Left colon (tissue), 2 donors: ENCODE measurements at places on chromosomes 2 and 18.

- DNase-seq: no peak
Measured at GRCh38 chr18:5395860-5396448, 100.4 kb upstream of the ZBTB14 start.

DNA sequence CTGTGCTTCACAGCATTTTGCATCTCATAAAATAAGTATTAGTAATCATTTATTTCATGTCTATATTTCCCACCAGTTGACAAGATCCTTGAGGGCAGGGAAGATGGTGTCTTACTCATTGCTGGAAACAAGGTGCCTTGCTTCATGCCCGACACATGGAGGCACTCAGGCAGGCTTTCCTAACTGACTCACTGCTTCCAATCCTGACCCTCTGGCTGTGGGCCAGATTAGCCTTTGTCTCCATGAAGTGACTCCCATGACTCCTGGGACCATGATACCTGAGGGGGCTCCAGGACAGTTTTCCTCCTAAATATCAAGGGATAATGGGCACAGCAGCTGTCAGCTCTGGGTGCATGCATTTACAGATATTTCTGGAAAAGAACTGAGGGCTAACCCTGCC, 275.1 kb downstream of the AGPS start:
- DNase-seq: no peak

DNA sequence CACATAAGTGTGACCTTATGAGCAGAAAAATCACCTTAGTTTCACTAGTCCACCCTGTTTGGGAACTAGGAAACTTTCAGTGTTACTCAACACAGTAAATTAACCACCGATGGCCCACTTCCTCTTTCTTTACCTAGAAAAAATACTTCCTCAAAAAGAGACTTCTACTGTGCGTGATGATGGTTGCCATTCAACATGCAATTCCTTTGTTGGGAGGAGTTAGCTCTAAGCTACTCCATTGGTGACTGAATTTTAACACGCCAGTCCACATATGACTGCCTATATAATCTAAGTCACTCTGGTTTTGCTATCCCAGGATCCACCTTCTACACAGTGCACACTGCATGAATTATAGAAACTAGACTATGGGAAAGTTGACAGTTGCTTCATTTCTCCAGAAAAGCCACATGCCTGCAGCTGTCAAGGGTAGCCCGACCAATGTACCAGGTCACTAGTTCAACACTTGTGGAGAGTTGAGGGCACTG, 47.8 kb upstream of the REG3G start:
- DNase-seq: no peak

DNA sequence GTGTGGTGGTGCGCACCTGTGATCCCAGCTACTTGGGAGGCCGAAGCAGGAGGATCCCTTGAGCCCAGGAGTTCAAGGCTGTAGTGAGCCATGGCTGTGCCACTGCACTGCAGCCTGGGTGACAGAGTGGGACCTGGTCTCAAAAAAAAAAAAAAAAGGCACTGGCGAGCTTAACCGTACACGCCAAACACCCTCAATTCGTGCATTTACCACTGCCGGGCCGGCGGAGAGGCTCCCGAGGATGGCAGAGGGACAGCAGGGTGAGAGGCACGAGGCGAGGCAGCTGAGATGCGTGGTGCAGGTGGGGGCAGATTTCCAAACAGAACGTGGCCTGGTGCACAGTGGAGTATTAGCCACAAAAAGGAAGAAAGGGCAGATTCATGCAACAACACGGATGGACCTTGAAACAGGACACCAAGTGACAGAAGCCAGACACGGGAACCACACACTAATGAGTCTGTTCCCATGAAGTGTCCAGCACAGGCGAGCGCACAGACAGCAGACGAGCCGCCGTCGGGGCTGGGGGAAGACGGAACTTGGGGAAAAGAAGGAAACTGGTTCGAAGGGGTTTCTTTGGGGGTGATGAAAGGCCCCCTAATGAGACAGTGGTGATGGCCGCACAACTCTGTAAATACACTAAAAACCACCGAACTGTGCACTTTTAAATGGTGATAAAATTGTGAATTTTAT, 27.4 kb downstream of the SLC66A2 start:
- DNase-seq: peak; percentile 2

- no peak for DNase-seq
Measured at GRCh38 chr2:108619925-108620620, 85.8 kb downstream of the LIMS1 start.
